BJ (cell line): ENCODE measurements at places on chromosomes 5 and 9.
A peak's percentile ranks its signal among the peaks of the same experiment; 100 is the strongest.

GRCh38 chr5:94983861-94984535 is 300.9 kb downstream of the MCTP1 start:
- DNase-seq: peak; percentile 18

GRCh38 chr5:155342956-155343355 is 329.4 kb downstream of the KIF4B start:
- no peak for DNase-seq

DNA sequence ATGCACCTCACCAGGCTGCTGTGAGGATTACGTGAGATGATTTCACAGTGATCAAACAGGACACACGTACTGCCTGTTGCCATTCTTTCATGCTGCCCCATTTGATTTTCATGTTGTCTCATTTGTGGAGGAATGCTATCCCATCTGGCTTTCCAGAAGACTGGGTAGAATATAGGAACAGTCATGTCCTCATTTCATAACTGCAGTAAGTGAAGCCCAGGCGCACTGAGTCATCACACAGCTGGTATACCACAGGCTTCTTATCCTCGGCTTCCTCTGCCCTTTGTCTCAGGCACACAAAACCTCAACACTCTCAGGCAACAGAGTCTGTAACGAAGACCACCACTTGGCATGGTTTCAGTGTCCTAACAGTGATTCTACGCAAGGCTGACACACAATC is 62.3 kb downstream of the LHFPL2 start:
- DNase-seq: peak; percentile 97

GRCh38 chr5:98401656-98402055 is 371.8 kb upstream of the RGMB start:
- DNase-seq: no peak

DNA sequence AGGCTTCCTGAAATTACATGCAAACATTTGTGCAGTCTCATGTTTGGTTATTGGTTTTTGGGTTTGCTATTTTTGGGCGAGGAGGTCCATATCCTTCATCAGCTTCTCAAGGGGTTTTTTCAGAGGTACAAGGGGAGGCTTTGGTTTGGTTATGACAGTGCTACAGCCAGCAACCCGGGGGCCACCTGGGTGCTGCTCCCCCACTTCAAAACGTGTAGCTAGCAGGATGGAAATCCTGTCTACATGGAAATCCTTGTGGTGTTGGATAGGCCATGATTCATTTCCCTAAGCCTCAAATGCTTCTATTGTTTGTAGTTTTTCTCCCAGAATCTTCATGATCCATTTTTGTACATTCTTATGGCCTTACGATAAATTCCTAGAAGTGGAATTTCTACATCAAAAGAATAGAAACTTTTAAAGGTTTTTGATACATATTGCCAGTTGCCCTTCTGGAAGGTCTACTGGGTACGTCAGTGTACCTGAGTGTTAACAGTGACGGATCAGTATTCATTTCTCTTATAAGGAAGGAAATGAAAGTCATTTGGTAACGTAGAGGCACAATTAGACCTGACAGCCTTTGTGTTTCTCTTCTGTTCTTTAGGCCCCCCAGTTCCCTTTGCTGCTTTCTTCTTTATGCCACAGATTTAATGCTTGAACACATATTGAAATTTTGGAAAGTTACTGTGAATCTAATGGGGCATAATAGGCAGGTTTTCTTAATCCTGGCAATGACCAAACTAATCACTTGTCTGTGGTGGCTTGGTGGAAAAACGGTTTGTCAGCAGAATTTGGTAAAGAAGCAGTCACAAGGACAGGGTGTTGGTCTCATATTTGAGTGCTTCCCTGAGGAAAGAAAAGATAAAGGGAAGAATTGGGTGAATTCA is 69.7 kb upstream of the ABL1 start:
- DNase-seq: no peak
